ENCODE measurements at places on chromosomes 4 and X. TPM values are rescaled to one million over a fixed set of nuclear protein-coding genes. Genes with fewer than 3 reads are reported as not detected.

Gene KLF8
- total RNA-seq, result 11.5 TPM

Gene NDNF
- total RNA-seq, result 1.5 TPM

DNA sequence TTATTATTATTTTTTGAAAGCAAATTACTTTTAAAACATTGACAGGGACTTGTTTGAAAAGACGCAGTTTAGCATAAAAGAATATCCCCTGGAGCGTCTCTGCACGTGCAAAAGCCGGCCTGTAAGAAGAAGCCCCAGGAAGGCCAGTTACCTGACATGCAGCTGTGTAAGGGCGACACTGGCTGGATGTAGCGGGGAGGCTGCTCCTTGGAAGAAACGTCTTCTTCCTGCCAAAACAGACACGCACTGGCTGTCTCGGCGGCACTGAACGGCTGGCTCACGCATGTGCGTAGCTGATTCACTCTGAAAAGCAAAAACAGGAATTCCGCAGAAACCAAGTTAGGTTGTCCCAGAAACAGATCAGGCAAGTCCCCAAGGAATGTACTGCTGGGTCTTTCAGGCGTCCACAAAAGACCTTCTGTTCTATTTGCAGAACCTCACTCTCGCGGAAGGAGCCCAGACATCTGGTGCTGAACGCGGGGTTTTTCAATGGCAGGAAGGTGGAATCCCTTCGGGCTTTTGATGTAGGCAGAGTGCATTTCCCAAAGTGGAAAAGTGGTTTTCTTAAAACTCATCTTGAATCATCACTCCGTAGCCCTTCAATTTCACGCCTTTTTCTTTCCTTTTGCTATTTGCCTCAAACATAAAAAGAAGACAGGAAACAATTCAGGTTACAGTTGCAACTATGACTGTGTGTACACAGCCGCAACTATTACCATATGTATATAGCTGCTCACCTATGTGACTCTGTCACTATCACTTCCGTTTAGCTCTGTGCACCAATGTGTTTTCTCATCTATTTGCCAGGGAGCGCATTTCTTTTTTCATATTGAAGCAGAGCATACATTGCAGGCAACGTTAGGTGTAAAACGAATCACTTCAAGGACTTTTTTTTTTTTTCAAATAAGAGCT, 38.1 kb upstream of the ARSH start:
- no peak for DNase-seq

Gene CXCL10
- 0.52 TPM for total RNA-seq

Measured in uterus (tissue), 4 donors.